ENCODE measurements at places on chromosomes 7 and 10.

DNA sequence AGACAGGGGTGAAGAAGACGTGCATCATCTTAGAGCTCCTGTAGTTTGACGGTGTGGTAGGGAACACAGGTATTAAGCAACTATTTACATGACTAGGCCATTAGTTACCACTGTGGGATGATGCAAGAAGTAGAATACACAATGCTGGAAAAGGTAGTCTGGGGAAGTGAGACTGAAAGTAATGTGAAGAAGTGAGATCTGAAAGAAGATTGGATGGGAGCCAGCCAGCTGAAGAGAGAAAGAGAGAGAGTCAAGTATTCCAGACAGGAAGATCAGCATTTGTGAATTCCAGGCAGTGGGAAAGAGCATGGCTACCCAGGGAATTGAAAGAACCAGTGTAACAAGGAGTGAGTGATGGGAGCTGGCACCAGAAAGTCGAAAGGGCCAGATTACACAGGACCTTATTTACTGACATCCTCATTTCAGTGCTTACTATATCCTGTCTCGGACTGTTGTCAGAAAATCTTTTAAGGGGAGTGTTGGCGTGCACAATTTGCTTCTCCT is 4.0 kb upstream of the CFAP58 start:
- H3K27me3 ChIP-seq, result no peaks in the 10 kb centered on the region
- no peaks in the 10 kb centered on the region for H3K36me3 ChIP-seq
- peaks cover 5% of the 10 kb centered on the region for H3K4me1 ChIP-seq
- DNase-seq, result peak; percentile 98
- no peak overlapping the region for H3K27ac ChIP-seq

- no peak overlapping the region for H3K4me3 ChIP-seq
- H3K4me1 ChIP-seq, result peaks cover 17% of the 10 kb centered on the region
- H3K27me3 ChIP-seq, result no peaks in the 10 kb centered on the region
- no peaks in the 10 kb centered on the region for H3K36me3 ChIP-seq
- no peak overlapping the region for H3K27ac ChIP-seq
- DNase-seq, result peak; percentile 87
These were observed 183.2 kb upstream of the LYZL1 start for GRCh38 chr10:29105516-29106215.

GRCh38 chr7:128055637-128056036 is 24.4 kb upstream of the LRRC4 start:
- H3K36me3 ChIP-seq, result no peaks in the 10 kb centered on the region
- no peaks in the 10 kb centered on the region for H3K4me1 ChIP-seq
- H3K27me3 ChIP-seq, result no peaks in the 10 kb centered on the region
- DNase-seq, result no peak
- no peak overlapping the region for H3K4me3 ChIP-seq
- H3K27ac ChIP-seq, result no peak overlapping the region

DNA sequence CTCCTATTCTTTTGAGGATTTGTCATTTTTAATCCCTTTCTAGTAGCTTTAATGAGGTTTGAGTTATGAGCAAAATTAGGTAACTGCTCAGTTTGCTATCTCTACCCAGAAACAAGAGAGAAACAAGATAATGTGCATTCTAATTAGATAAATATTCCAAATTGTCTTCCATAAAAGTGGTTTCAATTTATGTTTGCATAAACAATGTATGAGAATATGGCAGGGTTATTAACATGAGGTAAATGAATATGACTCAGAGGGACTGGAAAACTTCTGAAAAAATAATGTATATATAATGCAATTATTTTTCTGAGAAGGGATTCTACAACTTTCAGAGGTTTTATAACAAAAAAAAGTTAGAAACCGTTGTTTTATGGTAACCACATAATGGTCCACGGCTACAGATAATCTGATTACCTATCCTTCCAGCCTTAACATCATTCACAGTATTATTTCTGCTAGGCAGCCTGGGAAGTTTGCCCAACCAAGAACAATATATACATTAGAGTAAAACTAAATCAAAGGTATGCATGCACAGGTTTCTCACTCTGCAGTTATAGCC is 101.2 kb downstream of the CRPPA start:
- H3K27me3 ChIP-seq, result no peaks in the 10 kb centered on the region
- DNase-seq, result no peak
- H3K4me3 ChIP-seq, result no peak overlapping the region
- no peak overlapping the region for H3K27ac ChIP-seq

GRCh38 chr7:106465704-106466468 is 181.1 kb upstream of the NAMPT start:
- DNase-seq, result no peak
- peaks cover 6% of the 10 kb centered on the region for H3K4me1 ChIP-seq
- no peak overlapping the region for H3K27ac ChIP-seq
- no peaks in the 10 kb centered on the region for H3K27me3 ChIP-seq

DNA sequence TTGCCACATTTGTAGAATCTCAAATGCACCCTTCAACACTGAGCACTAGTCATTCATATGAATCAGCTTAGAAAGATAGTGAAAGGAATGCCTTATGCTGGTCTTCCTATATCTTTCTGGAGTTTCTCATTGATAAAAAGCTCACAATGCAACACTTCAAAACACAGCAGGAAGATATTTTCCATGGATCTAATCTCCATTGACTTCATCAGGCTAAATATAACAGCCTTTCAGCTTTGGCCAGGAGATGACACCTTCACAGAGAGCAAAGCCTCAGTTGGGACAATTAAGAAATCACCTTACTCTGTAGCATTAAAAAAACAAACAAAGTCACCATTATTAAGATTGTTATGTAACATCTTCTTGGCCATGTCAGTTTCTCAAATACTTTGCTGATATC is 6.7 kb downstream of the NRP1 start:
- H3K36me3 ChIP-seq, result no peaks in the 10 kb centered on the region
- H3K27ac ChIP-seq, result no peak overlapping the region
- H3K27me3 ChIP-seq, result no peaks in the 10 kb centered on the region
- H3K4me1 ChIP-seq, result peaks cover 5% of the 10 kb centered on the region
- H3K4me3 ChIP-seq, result no peak overlapping the region

DNA sequence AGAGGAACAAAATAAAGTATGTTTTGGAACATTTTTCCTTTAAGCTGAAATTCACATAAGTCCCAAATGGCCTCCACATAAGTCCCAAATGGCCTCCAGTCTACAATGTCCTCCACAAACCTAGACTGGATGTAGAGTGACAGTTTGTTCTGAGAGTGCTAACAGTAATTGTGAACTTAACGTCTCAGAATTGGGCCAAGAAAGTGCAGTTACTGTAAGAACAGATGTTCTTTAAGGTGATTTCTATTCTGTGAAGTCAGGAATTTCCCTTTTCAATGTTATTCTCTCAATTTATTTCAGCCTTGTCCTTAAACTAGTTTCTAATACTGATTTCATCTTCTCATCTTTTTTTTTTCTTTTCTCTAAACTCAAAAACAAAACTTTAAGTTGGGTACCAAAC is 188.7 kb upstream of the SEMA3E start:
- no peak for DNase-seq
- no peaks in the 10 kb centered on the region for H3K36me3 ChIP-seq
- no peaks in the 10 kb centered on the region for H3K27me3 ChIP-seq
- no peak overlapping the region for H3K4me3 ChIP-seq
- no peak overlapping the region for H3K27ac ChIP-seq
- H3K4me1 ChIP-seq, result no peaks in the 10 kb centered on the region

GRCh38 chr7:135900065-135900546 is 77.1 kb downstream of the MTPN start:
- no peak overlapping the region for H3K4me3 ChIP-seq
- no peaks in the 10 kb centered on the region for H3K36me3 ChIP-seq
- peaks cover 1% of the 10 kb centered on the region for H3K4me1 ChIP-seq
- H3K27ac ChIP-seq, result no peak overlapping the region
- no peak for DNase-seq
- H3K27me3 ChIP-seq, result no peaks in the 10 kb centered on the region

GRCh38 chr10:122577311-122577885 is 16.8 kb downstream of the DMBT1 start:
- no peak overlapping the region for H3K4me3 ChIP-seq
- no peaks in the 10 kb centered on the region for H3K27me3 ChIP-seq
- H3K36me3 ChIP-seq, result no peaks in the 10 kb centered on the region
- H3K27ac ChIP-seq, result no peak overlapping the region
- no peaks in the 10 kb centered on the region for H3K4me1 ChIP-seq

Data from mesendoderm (in vitro differentiated cells).